ENCODE measurements at places on chromosomes 11 and 22.
A peak's percentile ranks its signal among the peaks of the same experiment; 100 is the strongest.

DNA sequence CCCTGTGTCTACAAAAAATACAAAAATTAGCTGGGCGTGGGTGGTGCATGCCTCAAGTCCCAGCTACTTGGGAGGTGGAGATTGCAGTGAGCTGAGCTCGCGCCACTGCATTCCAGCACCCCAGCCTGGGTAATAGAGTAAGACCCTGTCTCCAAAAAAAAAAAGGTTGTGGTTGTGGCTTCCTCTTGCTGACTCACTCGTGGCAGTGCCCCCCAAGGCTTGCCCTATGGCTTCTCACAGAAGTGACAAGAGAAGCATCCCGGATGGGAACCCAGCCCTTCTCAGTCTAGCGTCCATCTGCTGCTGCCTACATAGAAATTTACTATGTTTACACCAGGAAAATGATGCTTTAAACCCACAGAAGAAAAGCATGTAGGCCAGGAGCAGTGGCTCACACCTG, 68.5 kb upstream of the PITPNB start:
- DNase-seq: no peak

- DNase-seq: no peak
Measured at GRCh38 chr11:14347991-14348390, 11.0 kb downstream of the RRAS2 start.

DNA sequence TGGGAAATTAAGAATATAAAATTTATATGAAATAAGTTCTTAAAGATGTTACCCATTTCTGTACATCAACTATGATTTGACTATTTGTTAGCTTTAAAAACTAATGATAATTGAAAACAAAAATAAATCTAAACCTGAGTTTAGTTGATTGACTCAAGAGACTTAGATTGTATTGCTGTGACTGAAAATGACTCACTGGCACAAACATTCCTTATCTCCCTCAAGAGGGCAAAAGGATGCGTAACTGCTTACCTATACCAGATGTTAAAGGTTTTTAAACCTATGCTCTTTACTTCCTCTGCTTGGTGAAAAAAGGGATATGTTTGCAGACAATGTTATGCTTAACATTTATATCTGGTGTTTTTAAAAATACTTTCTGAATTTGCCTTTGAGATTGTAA, 30.3 kb downstream of the ATM start:
- DNase-seq: no peak

- no peak for DNase-seq
Measured at GRCh38 chr11:116727990-116728389, 44.8 kb downstream of the BUD13 start.

GRCh38 chr22:42930810-42931420, 73.8 kb upstream of the ARFGAP3 start:
- no peak for DNase-seq

GRCh38 chr11:121318848-121319834, 26.6 kb downstream of the SC5D start:
- DNase-seq: peak; percentile 11

GRCh38 chr22:37486224-37486845, at the start of gene MFNG:
TSS of gene MFNG (minus strand) at chr22:37486384. CDS start at chr22:37486177, 207 bp downstream.
- no peak for DNase-seq

- no peak for DNase-seq
Measured at GRCh38 chr22:35537232-35537631, 3.4 kb upstream of the RASD2 start.

- DNase-seq: no peak
Measured at GRCh38 chr11:134587345-134587744, 175.3 kb upstream of the B3GAT1 start.

DNA sequence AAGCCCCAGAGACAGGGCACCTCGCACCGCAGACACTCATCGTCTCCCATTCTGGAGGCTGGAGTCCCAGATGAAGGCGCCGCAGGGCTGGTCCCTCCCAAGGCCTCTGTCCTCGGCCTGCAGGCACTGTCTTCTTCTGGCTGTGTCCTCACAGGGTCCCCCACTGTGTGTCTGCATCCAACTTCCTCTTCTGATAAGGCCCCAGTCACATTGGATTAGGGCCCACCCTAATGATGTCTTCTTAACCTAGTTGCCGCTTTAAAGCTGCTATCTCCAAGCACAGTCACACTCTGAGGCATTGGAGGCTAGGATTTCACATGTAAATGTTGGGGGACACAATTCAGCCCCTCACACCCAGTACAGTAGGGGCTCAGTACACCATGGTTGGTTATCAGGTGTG, 48.9 kb downstream of the DHCR7 start:
- no peak for DNase-seq

DNA sequence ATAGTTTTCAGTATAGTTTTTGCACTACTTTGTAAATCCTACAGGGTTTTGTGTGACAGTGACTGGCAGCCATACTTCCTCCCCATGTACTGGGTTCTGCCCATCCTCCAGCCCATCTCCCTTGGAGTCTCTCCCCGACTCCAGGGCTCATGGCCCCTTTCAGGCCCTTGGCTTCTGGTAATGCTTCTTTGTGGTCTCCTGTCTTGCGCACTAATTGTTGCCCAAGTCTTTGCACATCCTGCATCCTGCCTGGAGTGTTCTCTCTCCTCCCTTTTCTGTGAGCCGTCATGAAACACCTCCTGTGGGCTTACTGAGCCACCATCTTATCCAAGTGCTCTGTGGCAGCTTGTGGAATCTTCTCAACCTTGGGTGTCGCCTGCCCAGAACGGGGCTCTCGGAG, 11.4 kb upstream of the KCNQ1OT1 start:
- no peak for DNase-seq

DNA sequence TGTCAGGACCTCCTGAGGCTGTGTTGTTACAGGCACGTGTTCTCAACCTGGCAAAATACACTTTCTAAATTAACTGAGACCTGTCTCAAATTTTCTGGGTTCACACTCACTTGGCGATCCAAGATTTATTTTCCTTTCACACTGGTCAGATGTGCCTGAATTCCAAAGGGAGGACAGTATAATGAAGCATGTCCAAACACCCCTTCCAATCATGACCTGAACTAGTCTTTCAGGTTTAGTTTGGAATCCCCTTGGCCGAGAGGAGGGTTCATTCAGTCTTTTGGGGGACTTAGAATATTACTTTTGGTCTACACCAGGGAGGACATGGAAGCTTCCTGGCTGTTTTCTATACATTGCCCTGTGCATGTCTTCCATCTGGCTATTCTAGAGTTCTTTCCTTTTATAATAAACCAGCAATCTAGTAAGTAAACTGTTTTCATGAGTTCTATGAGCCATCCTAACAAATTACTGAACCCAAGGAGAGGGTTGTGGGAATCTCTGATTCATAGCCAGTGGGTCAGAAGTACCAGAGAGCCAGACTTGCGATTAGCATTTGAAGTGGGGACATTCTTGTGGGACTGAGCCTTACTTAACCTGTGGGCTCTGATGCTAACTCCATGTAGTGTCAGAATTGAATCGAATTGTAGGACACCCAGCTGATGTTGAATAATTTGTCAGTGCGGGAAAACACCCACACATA, 14.8 kb upstream of the TMEM216 start:
- no peak for DNase-seq

- no peak for DNase-seq
Measured at GRCh38 chr11:78649361-78650215, 74.9 kb upstream of the NARS2 start.

DNA sequence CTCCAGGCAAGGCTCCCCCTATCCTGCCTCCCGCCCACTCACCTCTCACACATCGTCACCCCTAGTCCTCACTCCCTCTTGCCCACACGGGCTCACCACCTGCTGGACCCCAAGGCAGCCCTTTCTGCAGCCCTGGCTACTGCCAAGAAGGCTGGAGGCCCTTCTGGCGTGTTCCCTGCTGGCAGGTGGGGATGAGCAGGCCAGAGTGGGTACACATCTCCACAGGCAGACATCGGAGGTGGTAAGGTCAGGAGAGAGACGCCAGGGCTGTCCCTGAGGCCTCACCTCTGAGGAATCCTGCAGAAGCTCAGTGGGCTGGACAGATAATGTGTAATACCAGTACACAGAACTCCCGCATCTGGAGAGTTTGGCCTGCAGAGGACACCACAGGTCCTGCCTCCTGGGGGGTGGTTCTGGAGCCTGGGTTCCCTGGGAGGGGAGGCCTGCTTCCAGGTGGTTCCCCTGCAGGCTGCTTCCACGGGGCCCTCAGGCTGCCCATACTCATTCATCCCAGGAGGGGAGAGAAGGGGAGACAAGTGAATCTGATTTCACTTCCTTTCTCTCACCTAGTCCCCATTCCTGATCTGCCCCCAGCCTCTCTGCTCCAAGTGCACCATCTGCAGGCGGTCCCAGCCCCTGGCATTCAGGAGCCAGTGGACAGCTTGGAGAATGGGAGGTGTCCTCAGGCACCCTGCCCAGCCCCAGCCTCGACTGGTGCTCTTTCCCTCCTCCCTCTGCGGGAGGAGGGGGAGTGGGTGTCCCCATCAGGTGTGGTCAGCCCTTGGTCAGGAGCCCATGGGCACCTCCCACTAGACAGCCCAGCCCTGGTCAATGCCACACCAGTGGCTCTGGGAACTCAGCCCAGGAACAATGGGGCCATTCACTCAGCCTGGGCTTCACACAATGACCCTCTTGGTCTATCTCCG, 6.1 kb upstream of the CHST1 start:
- DNase-seq: no peak

DNA sequence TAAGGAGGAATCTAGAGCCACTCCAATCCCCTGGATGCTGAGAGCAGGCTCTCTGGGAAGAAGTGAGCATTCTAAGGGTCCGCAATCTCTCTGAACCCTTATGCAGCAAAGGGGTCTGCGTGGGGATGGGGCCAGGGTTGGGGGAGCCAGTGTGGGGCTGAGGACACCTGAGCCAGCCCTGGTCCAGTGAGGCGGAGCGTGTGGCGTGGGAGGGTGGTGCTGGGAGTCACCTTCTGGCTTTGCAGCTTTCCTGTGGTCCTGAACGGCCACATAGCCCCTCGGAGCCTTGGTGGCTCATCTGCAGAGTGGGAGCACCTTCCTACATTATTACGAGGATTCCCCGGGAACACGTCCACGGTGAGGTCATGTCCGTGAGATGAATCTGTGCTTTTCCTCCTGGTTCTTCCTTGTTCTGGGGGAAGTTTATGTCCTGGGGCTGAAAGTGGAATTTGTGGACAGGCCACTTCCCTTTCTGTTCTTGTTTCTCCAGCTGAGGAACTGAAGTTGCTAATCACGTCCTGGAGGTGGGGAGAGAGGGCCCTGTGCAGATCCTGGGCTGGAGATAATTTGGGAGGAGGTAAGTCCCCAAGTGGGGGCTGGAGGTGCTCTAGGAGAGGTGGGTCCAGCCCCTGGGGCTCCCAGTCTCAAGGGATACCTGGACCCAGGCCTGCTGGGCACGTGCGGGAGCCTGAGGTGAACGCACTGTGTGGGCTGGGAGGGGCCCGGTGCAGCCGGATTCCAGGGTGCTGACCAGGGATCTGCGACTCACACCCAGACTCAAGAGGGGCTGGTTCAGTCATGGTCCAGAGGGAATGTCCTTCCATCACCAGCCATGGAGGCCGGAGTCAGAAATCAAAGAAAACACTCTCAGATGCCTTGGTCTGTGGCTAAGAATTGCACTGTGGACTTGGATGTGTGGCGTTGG, 6.1 kb downstream of the MRGPRE start:
- DNase-seq: no peak

- DNase-seq: no peak
Measured at GRCh38 chr11:2267306-2267850, 3.0 kb downstream of the ASCL2 start.

GRCh38 chr11:119902656-119903231, 173.7 kb upstream of the NECTIN1 start:
- DNase-seq: no peak
